ENCODE measurements at places on chromosomes 13 and 19. TPM values are rescaled to one million over a fixed set of nuclear protein-coding genes. Genes with fewer than 3 reads are reported as not detected.

GRCh38 chr13:113592571-113592970 is 8.0 kb downstream of the TFDP1 start:
- no peak for DNase-seq

- DNase-seq, result no peak
Observed at GRCh38 chr19:46494146-46494940, 1.3 kb downstream of the PNMA8B start.

Gene LRRC4B
- 0.30 TPM for total RNA-seq

DNA sequence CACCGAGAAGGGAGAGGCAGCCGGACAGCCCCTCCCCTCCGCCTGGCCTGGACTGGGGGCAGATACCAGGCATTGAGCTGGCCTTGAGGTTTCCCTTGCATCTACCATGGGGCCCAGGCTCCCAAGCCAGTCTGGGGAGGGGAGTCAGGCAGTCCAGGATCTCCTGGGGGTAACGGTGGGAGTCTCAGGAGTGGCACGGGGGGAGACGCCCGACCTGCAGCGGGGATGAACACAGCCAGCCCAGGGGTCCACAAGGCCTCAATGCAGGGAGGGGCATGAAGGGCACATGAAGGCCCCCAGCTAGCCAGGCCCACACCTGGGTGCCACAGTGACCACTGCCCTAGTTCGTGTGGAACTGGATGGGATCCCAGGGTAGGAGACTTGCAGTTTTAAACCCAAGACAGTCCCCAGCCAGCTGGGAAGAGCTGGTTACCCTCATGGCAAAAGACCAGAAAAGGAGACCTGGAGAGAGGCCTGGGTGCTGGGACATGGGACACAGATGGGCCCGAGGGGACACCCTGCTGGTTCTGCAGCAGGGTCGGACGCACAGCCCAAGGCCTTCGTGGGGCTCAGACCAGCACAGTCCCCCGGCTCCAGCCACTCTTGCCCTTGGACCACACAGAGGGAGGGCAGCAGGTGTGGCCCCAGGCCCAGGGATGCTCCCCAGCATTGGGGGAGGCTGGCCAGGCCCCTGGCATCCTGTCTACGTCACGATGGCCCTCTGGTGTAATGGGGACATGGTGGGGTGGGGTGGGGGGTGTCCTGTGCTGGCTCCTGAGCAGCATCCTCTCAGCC is 4.6 kb upstream of the UQCR11 start:
- no peak for DNase-seq

Gene IZUMO1
- 10.3 TPM for total RNA-seq

Gene CYP2A7
- total RNA-seq, result not detected

GRCh38 chr19:32368787-32369186 is 23.4 kb downstream of the ZNF507 start:
- DNase-seq, result no peak

- peak; percentile 16 for DNase-seq
Observed at GRCh38 chr13:79988573-79988972, 352.4 kb downstream of the SPRY2 start.

GRCh38 chr13:84430015-84430414 is 547.7 kb upstream of the SLITRK1 start:
- DNase-seq, result no peak

DNA sequence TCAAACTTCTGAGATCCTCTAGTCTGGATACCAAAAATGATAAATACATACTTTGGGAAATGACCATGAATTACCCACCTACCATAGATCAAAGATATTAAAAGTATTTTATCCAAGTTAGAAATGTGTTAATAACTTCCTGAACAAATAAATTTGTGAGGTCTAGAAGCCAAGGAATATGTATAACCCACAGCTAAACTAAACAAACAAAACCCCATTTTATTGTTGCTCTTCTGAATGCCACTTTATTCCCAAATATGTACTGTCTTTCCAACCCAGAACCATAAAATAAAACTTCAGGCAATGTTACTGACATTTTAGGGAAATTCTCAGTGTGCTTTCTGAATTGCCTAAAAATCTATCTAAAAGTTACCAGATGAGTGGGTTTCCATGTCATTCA is 35.1 kb downstream of the UBL3 start:
- no peak for DNase-seq

- no peak for DNase-seq
Observed at GRCh38 chr13:42066542-42066941, 18.1 kb downstream of the DGKH start.

Gene ZNF358
- 29.4 TPM for total RNA-seq

Gene F10
- total RNA-seq, result 34.3 TPM

DNA sequence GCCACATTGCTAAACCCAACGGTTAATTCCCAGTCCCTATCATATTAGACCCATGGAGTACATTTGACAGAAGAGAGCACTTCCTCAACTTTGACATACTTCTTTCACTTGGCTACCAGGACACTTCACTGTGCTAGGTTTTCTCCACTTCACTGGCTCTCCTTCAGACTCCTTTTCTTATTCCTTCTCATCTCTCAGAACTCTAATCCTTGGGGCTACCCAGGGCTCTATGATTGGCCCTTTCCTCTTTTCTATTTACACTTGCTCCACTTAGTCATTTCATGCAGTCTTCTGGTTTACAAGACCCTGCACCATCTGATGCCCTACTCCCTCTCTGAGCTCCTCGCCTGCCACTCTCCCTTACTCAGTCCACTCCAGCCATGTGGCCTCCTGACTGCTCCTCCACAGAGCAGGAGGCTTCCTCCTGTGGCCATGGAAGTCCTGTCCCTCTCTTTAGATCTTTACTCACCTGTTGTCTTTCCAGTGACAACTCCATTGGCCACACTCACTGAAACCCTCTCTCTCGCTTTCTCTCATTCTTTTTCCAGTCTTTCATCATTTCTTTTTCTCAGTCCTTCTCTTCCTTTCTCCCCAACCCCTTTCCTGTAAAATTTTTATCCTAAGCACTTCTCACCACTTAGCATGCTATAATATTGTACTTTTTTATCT is 90.4 kb downstream of the TBC1D4 start:
- no peak for DNase-seq

Gene GRK1
- not detected for total RNA-seq

DNA sequence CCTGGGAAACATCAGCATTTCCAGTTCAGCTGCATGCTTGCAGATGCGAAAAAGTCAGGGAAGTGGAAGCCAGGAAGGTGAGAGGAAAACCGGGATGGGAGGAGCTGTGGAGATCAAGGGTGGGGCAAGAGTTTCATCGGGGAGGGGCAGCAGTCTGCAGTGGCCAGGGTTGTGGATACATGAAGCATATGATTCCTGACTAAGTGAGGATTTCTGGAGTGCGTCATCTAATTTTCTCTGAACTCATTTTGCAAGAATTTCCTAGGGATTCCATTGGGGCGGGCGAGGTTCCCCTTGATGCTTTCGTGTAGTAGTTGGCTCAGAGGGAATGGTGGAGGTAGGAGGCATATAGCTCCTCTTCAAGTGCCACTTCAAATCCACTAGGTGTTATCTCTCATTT is 344.1 kb upstream of the TMTC4 start:
- DNase-seq, result no peak

Gene OR4F17
- not detected for total RNA-seq

DNA sequence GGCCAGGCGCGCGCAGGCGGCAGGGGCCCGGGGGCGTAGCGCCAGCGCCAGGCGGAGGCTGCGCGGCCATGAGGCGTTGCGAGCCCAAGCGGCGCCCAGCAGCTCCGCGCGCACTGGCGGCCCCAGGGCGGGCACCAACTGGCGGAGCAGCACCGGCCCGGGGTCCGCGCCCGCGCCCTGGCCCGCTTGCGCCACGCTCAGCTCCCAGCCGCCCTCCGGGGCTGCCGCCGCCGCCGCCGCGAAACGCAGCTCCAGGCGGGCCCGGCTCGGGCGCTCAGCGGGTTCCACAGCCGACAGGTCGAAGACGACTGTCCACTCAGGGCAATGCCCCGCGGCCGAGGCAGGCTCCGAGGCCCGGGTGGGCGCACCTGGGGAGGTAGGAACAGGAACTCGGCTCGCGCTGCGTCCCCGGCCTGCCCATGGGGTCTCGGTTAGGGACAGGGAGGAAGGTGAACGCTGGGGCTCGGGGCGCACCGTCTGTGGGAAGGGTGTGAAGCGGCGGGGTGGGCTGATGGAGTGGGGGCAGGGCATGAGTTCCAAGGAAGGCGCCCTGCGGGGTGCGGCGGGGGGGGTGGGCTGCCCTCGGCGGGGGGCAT is 26.8 kb downstream of the CERS1 start:
- DNase-seq, result no peak

Gene APOE
- 1,404 TPM for total RNA-seq

DNA sequence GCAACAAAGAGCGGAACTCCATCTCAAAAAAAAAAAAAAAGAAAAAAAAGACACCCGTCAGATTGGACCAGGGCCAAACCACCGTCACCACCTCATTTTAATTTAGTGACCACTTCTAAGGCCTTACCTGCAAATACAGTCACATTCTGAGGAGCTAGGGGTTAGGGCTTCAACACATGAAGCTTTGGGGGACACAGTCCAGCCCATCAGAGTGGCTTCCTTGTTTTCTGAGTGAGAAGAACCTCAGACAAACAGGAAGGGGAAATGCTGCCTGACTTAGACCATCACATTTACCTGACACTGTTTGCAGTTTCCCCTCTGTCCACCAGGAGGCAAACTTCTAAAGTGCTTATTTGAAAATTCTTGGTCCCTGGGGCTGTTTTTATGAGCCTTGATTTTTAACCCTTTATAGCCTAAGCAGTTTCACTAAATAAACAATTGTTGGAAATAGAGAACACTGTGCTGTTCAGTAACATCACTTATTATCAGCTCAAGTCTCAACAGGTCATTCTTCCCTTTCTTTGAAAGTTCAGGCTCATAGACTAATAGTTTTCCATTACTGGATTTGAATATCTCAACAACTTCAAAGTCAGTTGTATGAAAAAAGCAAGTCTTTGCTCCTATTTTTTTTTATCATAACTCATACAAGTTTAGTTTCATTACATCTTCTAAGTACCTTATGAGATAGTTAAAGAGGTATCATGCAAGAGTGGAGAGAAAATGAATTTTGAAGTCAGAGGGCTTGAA is 74.9 kb upstream of the WASF3 start:
- peak; percentile 71 for DNase-seq

GRCh38 chr19:3842948-3843347 is 25.9 kb downstream of the ZFR2 start:
- no peak for DNase-seq

Gene EDNRB
- total RNA-seq, result 21.7 TPM

- DNase-seq, result no peak
Observed at GRCh38 chr13:110232756-110233155, 74.2 kb downstream of the COL4A1 start.

Gene HSPB6
- total RNA-seq, result 0.81 TPM

GRCh38 chr13:100818711-100819110 is 144.1 kb upstream of the TMTC4 start:
- no peak for DNase-seq

- no peak for DNase-seq
Observed at GRCh38 chr19:2333027-2333806, 4.7 kb downstream of the SPPL2B start.

DNA sequence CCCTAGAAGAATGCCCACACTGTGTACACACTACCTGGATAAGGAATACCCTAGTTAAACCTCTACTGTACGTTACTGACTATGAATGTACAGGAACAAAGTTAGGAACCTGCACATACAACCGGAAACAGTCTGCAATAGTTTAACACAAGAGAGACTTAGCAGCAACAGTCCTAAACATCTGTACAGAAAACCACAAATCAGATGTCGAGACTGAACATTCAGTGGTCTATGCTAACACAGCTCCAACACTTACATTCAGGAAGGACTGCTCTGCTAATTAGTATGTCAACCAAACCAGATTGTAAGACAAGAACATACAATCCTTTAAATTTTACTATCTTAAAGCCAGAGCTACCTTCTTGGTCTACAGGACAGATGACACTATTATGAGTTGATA is 104.9 kb downstream of the ZNF429 start:
- no peak for DNase-seq

DNA sequence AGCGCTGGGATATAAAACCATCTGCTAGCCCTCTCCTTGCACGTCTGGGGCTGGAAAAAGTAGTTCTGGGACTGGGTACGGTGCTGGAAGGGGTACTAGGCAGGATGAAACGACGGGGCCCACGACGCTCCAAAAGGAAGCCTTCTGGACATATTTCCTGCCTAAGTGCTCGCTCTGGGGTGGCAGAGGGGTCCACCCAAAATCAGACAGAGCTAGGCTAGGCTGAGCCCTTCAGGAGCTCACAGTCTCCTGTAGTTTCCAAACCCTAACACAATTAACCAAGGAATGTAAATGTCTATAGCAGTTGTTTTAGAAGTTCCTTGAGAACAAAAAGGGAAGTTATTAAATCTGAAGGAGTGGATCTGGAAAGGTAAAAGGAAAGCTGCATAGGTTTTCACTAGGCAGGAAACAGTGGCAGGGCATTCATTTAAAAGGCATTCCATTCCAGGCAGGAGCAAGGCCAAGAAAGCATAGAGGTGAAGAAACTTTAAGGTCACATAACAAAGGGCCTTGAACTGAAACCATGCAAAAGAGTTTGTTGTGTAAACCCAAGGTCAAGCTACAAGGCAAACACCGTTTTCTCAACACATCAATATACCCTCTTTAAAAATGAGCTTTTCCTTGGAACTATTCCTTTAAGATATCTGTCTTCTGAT is 634 bp upstream of the DIAPH3 start:
- no peak for DNase-seq

Gene SIGLEC7
- not detected for total RNA-seq

DNA sequence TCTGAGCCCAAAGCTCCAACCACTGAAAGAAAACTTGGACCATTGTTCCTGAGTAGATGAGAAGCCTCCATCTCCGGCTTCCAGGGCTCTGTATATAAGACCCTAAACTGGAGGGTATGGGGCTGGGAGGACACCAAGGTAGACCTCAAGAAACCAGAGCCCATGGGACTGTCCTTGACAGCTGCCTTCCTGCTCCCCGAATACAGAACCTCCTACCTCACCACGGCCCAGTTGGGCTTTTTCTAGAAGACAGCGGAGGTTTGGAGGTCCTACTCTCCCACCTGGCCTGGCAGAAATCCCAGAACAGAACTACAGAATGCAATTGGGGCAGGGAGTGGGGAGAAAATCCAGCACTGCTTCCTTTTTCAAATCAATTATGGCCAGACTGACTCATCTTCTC is 177.3 kb upstream of the ZNF507 start:
- no peak for DNase-seq

Gene FAM83E
- 6.8 TPM for total RNA-seq

DNA sequence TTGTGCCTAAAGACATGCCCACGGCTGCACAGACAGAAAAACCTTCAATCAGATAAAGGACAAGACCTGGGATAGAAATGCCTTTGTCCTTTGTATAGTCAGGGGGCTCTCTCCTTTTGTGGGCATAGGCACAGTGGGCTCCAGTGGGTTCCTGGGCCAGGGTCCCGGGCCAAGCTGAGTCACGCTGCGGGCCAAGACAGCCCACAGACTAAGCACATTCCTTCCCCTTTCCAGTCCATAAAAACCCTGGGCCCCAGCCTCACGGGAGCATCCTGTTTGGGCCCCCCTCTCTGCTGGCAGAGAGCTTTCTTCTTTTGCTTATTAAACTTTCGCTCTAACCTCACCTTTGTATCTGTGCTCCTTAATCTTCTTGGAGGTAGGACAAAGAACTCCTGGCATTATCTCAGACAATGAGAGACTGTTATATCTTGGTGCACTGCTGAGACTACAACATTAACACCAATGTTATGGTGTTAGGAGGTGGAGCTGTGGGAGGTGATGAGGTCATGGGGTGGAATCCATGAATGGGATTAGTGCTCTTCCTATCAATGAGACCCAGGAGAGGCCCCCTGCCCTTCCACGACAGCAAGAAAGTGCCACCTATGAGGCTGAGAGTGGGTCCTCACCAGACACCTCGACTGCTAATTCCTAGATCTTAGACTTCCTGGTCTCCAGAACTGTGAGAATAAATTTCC is 20.8 kb upstream of the FBXL3 start:
- DNase-seq, result no peak

- no peak for DNase-seq
Observed at GRCh38 chr19:58296104-58296503, 9.1 kb upstream of the ERVK3-1 start.

Gene LNX2
- total RNA-seq, result 24.4 TPM

Measured in Caco-2 (cell line).